ENCODE measurements at places on chromosomes 4 and X. TPM values are rescaled to one million over a fixed set of nuclear protein-coding genes. Genes with fewer than 3 reads are reported as not detected.

BBS12 gene
- total RNA-seq = 0.84 TPM

ODAPH gene
- total RNA-seq = 0.36 TPM

IKBKG gene
- 26.2 TPM for total RNA-seq

FGFBP2 gene
- 1.3 TPM for total RNA-seq

CCDC120 gene
- total RNA-seq = 12.2 TPM

GRPEL1 gene
- total RNA-seq = 55.6 TPM

FAM241A gene
- total RNA-seq = 1.1 TPM

USP27X gene
- 2.7 TPM for total RNA-seq

SMR3B gene
- total RNA-seq = not detected

ZIC3 gene
- total RNA-seq = not detected

DMP1 gene
- total RNA-seq = not detected

TBC1D9 gene
- 0.33 TPM for total RNA-seq

SEC31A gene
- total RNA-seq = 131 TPM

TMEM31 gene
- total RNA-seq = not detected

DDX53 gene
- total RNA-seq = not detected

RNF212 gene
- total RNA-seq = 8.3 TPM

KCND1 gene
- total RNA-seq = 1.5 TPM

MAP7D3 gene
- 3.7 TPM for total RNA-seq

UGT2B17 gene
- total RNA-seq = not detected

TRAPPC2 gene
- 22.3 TPM for total RNA-seq

LINC00632 gene
- total RNA-seq = 10.8 TPM

ADRA2C gene
- total RNA-seq = not detected

NRK gene
- total RNA-seq = not detected

BEX1 gene
- total RNA-seq = 0.44 TPM

SERPINA7 gene
- total RNA-seq = not detected

DKC1 gene
- 58.6 TPM for total RNA-seq

Measured in CD4-positive, alpha-beta T cell (primary cell).